ENCODE measurements at places on chromosomes 6 and 20. TPM values are rescaled to one million over a fixed set of nuclear protein-coding genes. Genes with fewer than 3 reads are reported as not detected.

DNA sequence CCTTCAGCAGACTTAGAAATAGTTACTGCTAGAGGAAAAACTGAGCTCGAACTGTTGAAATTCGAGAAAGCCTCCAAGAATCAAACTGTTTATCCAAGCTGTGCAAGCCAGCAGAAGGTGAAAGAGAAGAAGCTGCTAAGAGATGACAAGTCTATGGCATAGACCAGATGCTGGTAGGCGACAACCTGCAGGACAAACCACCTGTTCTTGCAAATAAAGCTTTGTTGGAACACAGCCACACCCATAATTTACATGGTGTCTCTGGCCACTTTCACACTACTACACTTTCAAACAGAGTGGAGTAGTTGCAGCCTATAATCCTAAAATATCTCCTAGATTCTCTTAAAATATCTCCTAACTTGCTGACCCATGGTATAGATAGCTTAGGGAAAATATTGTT, 33.3 kb downstream of the TNFRSF21 start:
- no peak for DNase-seq

- DNase-seq, result no peak
Measured at GRCh38 chr20:8616792-8617191, 452.1 kb upstream of the PLCB4 start.

GRCh38 chr6:152129691-152130151, 322.2 kb downstream of the ESR1 start:
- no peak for DNase-seq

The SPDEF gene
- not detected for total RNA-seq

DNA sequence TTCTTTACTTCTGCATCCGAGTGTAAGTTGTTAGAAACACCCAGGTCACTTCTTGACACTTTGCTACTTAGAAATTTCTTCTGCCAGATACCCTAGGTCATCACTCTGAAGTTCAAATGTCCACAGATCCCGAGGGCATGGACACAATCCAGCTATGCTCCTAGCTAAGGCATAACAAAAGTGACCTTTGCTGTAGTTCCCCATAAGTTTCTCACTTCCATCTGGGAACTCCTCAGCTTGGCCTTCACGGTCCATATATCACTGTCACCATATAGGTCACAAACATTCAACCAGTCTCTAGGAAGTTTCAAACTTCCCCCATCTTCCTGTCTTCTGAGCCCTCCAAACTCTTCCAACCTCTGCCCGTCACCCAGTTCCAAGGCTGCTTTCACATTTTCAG, 65.3 kb downstream of the IRF4 start:
- DNase-seq, result no peak

The CTCFL gene
- not detected for total RNA-seq

Data from A172 (cell line).